ENCODE measurements at places on chromosomes 1 and 21.

GRCh38 chr1:226108935-226109828, 46.7 kb downstream of the H3-3A start:
- no peak for DNase-seq

DNA sequence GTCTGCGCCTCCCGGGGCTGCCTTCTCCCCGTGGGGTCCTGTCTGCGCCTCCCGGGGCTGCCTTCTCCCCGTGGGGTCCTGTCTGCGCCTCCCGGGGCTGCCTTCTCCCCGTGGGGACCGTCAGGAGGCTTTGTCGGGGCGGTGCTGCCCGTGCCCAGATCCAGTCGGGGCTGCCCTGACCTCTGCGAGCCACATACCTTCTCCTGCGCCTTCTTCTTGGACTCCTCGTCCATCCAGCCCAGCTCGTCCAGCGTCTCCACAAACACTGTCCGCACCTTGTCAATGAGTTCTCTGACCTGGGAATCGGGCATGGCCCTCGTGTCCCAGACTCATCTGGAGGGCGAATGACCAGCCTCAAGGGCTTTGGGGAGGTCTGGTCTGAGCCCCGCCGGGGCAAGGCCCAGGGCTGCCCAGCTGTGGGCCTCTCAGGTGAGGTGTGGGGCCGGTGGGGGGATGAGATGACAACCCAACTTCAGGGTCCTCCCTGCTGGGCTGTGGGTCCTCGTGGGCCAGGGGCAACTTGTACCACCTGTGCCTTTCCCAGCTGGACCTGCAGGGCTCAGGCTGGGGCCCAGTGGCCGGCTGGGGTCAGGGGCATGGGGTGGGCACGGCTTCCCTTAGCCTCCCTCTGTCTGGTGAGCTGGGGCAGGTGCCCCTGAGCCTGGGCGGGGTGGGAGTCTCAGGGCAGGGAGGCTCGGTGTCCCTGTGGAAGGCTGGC, 9.4 kb downstream of the PRXL2B start:
- DNase-seq, result no peak

DNA sequence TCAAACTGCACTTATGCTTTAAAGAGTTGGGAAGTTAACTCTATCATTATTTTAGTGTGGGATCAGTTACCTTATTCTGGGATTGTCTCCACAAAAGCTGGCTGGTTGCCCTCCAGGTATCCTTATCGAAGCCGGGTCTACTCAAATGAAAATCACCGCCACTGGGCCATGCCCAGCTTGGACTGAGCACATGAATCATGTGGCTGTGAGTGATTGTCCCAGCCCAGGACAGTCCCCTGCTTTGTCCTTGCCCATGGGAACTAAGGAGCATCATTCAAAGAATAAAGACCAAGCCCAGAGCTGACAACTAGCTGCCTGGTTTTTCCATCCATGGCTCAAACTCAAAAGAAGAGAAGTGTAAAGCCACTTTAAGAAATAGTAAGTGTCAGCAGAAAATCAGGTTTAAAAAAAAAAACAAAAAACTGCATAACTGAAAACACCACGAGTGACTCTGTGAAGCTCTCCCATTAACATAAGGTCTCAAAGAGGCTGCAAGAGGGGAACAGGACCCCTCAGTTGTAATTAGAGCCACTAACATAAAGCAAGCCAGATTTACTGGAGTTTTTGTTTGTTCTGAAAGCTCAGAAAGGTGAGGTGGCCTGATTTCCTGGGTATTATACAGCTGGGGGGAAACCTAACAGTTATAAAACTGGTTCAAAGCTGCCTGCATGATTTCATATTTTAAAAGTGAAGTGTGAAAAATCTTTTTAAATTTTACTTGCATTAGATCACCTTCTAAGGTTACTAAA, 91.5 kb downstream of the KIF14 start:
- DNase-seq, result no peak

GRCh38 chr1:230504310-230504709, 78.2 kb upstream of the PGBD5 start:
- no peak for DNase-seq

Measured in erythroblast (primary cell).